T-helper 17 cell (primary cell): ENCODE measurements at places on chromosomes 5 and 9. TPM values are rescaled to one million over a fixed set of nuclear protein-coding genes. Genes with fewer than 3 reads are reported as not detected.

DNA sequence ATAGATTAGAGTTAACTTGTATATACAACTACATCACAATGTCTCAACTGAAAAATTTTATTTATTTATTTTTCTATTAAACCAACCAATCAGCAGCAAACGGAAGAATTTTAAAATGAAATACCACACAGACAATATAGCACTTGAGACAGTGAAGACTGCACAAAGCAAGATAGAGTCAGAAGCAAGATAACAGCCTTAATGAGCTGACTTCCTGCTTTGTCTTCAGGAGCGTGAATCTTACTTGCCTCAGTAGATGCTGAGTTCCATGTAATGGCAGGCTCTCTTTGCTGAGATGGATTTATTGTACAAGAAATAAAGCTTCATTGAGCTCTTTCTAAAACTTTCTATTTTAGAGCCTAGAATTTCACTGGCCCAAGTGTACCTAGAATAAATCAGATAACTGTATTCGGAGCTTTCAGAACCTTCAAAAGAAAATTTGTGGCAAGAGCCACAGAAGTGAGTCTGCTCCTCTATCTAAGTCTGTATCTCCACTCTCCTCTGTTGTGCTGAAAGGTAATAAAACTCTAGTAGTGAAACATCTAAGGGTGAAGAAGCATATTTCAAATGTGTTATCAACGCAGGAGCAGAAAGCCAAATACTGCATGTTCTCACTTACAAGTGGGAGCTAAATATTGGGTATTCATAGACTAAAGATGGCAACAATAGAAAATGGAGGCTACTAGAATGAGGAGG lies 83.3 kb upstream of the ANKRD55 start:
- no peak for DNase-seq
- H3K27ac ChIP-seq = peak overlapping the region; percentile 94
- H3K4me1 ChIP-seq = peaks cover 34% of the 10 kb centered on the region
- H3K27me3 ChIP-seq = no peaks in the 10 kb centered on the region
- H3K36me3 ChIP-seq = peaks cover 4% of the 10 kb centered on the region
- H3K4me3 ChIP-seq = peak overlapping the region; percentile 28

GRCh38 chr5:138448481-138449398 lies 9.9 kb downstream of the REEP2 start:
- no peaks in the 10 kb centered on the region for H3K36me3 ChIP-seq
- no peak overlapping the region for H3K27ac ChIP-seq
- no peak for DNase-seq
- peaks cover 6% of the 10 kb centered on the region for H3K27me3 ChIP-seq

DNA sequence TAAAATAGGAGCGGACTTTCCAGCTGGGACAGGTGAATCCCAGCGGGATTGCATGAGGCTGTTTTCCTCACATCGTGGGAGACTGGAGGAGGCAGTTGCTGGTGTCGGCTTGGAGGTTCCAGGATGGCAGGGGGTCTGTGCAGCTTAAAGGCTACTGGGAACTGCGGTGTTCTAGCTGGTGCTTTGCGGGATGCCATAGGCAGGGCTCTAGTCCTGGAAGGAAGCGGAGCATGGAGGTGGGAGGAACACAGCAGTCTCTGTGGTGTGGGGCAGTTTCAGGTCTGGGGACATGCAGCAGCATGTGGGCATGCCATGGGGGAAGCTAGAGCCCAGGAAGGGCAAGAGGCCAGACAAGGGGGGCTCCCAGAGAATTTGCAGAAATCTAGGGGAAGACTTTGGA lies 141.5 kb downstream of the NSG2 start:
- H3K4me3 ChIP-seq = no peak overlapping the region
- H3K36me3 ChIP-seq = no peaks in the 10 kb centered on the region
- no peak overlapping the region for H3K27ac ChIP-seq

DHFR gene
- 8.3 TPM for total RNA-seq

SLC1A1 gene
- 0.13 TPM for total RNA-seq
